Stimulated activated CD8-positive, alpha-beta memory T cell treated with anti-CD3 and anti-CD28 coated beads, Interleukin-4, amount 100 ng/mL, for 1 hour (primary cell): ENCODE measurements at places on chromosomes 1 and 21.

DNA sequence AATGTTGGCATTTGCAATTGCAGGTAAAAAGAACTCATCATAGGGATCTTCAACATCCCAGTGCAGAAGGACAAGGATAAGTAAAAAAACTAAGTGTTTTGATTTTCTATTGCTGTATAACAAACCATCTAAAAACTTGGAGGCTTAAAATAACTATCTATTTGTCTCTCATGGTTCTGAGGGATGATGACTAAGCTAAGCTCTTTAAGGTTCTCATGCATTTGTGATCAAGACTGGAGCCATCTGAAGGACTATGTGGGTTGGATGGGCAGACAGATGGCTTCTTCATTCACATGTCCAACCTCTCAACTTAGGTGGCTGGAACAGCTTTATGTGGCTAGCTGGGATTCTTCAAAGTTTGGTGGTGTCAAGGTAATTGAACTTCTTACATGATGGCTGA, 51.5 kb downstream of the RPL5 start:
- DNase-seq = no peak

DNA sequence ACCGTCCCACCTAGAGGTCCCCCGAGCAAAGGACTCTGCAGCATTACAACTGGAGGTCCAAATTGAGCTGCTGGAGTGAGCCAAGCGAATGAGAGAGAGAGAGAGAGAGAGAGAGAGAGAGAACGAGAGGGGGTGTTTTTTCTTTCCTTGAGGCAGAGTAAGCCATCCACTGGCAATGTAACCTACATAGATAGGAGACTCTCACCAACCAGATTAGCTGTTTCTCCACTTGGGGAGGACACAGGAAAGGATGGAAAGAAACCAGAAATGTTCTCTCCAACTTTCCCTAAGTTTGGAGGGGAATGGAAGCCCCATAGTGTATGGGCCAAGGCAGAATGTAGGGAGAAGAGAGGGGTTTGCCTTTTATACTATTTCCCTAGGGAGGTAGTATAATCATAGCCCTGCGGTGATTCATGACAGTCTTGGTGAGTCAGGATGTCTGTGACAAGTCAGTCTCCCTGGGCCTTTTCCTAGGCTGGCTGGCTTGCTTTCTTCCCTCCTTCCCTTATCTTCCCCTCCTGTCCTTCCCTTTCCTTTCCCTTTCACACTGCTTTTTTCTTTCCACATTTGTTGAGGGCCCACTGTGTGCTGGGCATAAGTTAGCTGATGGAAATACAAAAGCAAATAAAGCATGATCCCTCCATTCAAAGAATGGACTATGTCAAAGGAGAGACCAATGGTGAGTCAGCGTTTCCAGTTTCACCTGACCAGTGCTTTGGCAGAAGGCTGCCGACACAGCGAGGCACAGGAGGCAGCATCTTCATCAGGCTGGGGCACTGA, 7.1 kb downstream of the FNDC7 start:
- DNase-seq = no peak

DNA sequence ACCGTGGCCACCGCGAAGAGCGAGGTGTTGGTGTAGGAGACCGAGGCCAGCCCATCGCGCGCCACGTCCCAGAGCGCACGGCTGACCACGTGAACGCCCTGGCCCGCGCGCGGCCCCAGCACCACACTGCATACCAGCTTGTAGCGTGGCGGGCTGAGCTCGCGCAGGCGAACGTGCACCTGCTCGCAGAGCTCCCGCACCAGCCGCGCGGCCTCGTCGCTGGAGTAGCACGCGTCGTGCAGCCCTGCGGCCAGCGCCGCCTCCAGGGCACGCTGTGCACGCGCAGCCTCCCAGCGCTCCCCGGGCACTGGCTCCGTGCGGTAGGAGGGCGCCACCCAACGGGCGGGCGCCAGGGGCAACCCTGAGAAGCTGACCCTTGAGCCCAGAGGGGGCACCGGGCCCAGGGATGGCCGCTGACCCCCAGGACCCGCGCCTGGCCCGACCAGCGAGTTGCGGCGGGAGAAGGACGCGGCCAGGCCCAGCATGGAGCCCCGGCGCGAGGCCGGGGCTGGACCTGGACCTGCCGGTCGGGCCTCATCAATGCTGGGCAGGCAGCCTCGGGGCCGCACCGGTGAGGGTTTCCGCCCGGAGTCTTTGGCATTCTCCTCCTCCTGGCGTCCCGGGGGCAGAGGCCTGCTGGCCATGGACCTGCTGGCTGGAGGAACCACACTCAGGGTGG, 987 bp downstream of the DYNLT4 start:
- no peak for DNase-seq

DNA sequence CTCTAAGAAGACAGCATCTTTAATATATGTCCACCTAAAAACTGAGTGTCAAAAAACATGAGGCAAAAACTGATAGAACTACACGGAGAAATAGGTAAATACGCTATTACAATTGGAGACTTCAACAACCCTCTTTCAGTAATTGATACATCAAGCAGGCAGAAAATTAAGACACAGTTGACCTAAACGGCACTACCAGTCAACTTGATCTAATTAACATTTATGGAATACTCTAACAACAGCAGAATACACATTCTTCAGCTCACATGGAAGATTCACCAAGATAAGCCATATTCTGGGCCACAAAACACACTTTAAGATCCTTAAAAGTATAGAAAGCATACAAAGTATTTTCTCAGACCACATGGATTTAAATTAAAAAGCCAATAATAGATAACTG, 137.6 kb downstream of the CLIC6 start:
- no peak for DNase-seq

GRCh38 chr1:18539171-18539570, 58.4 kb downstream of the KLHDC7A start:
- no peak for DNase-seq

GRCh38 chr1:30303387-30303786, 420.0 kb downstream of the MATN1 start:
- no peak for DNase-seq

DNA sequence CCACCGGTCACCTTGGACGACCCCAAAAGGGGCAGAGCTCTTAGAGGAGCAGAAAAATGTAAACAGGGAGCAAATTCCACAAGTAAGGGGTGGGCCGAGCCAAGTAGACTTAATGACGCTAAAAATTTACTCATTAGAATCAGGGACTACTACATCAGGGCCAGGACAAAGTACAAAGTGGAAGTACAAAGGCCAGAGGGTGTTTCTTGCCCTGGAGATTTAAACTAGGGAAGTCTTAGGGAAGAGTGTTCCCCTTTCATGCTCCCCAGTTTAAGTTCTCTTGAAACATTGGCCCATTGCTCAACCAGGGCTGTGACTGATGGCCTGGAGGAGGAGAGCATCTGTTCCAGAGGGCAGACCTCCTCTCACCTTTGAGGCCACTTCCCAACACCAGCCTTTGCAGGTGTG, 48.6 kb downstream of the BACH1 start:
- no peak for DNase-seq

- DNase-seq = no peak
Observed at GRCh38 chr1:87959236-87959635, 630.6 kb downstream of the LMO4 start.

GRCh38 chr1:10755970-10756521, 40.4 kb downstream of the CASZ1 start:
- DNase-seq = peak; percentile 46

DNA sequence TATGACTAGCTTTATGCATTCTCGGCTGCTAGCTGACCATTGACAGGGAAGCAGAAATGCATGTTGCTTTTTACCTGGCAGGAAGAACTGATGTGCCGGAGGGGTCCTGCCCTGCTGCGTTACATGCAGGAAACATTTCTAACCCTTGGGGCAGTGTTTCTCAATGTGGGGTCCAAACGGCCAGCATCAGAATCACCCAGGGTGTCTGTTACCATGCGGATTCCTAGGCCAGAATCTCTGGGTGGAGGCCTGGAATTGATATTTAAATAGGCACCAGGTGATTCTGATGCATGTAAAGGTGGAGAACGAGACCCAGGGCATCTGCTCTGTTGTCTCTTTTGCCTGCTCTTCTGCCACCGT, 182.7 kb downstream of the PCP4 start:
- DNase-seq = no peak

DNA sequence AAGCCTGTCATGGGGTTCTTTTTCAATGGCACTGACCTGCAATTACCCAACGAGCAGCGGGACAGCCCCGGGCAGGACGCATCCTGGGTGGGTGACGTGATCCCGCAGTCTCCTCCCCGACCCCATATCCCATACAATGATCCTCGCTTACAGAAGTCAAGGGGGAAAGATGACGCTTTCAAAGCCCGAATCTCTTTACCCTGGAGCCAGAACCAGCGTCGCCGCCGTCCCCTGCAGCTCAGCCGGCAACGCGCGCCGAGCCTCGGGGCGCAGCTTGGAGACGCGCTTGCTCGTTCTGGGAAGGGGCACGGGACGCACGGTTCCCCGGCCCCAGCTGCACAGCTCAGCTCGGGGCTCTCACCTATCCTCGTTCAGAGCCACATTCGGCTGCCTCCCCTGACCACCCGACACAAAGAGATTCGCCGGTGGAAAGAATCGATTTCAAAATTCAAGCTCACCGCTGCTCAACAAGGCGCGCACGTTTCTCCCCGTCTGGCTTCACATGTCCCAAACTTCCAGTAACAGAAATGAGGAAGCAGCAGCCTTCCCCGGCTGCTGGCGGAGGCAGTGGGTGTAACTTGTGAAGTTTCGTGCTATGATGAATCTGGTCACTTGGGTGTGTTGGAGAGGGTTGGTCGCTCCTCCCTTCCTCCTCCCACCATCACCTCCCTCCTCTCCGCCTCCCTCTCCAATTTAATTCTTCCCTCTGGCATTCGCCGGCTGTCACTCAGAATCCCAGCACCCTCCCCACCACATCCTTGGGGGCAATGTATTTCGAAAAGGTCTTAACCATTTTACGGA, at the start of gene TIAM1:
TIAM1 (minus strand) TSS at position 582 of the 801 bp plus-strand sequence. CDS start 77,289 bp downstream, outside the sequence.
- no peak for DNase-seq

DNA sequence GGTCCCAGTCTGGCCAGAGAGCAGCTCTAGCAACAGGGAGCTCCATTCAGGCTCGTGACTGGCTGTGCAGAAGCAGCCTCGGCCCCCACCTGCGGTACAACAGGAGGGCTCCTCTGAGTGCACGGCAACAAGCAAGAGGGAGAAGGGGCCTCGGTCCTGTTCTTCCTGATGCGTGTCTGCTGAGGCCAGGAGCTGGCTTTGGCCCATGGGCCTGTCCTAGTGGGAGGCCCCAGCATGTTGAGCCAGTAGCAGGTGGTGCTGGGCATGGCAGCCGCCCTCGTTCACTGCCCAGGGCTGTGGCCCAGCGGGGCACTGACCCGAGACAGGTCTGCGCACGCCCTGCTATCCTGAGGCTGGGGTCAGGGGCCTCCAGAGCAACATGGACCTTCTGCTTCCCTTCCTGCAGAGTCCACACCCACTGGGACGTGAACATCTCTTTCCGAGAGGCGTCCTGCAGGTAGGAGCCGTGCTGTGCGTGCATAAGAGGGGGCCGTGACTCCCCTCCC, 7.0 kb downstream of the SAMD11 start:
- no peak for DNase-seq

DNA sequence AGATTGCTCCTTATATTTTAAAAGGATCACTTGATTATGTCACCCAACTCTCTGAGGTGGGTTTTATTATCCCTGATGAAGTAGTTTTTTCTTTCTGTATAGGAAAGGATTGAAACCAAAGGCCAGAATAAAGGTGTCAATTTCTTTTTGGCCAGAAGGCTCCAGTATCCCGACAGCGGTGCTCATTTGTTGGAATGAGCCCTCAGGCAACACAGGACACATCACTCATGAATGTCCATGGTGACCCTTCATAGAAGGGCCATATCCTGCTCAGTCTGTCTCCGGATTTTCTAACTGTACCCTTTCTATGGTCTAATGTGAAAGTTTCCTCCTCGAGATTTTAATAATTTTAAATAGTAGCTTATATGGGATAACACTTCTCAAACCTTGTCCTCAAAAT, 171.3 kb upstream of the USP24 start:
- DNase-seq = no peak

DNA sequence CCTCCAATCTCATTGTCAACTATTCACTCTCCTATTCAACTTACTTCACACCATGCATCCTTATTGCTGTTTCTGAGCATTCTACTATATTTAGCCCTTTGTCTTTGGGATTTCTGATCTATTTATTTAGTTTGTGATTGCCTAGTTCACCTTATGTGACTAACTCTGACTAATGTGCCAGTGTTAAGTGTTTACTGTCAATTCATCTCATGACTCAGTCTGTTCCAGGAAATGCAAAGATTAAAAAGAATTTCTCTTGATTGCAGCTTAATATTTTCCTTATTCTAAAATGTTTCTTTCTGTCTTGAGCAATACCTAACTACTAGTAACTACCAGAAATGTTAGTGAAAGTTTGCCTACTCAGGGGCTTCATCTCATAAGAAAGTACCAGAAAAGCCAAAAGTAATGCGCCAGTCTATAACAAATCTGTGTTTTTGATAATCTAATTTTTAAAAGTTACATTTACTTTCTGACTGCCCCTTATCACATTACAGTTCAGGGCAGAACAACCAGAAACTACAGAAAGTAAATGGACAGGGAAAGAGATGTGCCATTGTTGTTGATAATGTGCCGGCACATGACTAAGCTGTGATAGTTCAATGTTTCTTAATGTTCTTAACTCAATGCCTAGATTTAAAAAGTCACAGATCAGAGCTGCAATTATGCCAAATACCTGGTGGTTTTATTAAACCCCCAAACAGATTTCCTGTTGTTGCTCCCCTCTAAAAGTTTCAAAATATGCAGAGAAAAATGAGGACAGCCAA, 556.5 kb downstream of the PTBP2 start:
- DNase-seq = no peak

- DNase-seq = no peak
Observed at GRCh38 chr1:77230051-77230450, 10.8 kb upstream of the PIGK start.

DNA sequence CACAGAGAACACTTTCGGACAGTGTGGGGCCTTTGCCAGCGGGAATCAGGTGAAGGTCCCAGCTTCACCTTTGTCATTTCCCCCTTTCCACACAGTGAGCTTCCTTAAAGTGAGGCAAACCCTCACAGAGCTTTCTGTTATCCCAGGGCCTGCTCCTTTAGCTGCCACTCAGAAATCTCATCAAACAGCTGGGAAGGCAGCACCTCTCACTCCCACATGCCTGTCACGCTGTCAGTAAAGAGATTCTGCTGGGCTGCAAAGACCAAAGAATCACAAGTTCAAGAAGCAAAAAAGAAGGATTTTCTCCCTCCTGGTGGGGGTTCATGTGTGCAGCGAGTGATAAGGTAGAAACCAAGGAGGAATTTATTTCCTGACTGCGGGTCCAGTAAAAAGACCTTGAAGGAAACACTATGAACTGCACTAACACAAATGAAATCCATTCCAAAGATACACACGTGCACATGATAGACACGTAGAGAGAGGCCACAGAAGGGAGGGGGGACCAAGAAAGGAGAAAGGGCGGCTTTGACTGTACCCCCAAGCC, 44.0 kb downstream of the HTR6 start:
- DNase-seq = no peak

- no peak for DNase-seq
Observed at GRCh38 chr1:229344937-229345684, 2.3 kb upstream of the CCSAP start.

DNA sequence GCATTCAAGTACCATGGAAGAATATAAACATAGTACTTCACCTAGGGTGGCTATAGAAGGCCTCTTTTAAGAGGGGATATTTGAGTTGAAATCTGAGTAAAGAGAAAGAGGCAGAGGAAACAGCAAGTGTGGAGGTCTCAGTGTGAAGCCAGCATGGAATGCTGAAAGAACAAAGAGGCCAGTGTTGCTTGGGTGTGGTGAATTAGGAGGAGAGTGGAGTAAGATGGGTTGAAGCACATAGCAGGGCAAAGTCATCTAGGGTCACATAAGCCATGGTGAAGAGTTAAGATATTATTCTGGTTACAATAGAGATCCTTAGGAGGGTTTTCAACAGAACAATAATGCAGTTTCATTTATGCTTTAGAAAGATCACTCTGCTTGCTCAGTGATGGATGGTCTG, 37.5 kb downstream of the C1orf141 start:
- no peak for DNase-seq

- DNase-seq = no peak
Observed at GRCh38 chr1:75170981-75171380, 36.8 kb downstream of the LHX8 start.
